PC-3 (cell line): ENCODE measurements at places on chromosomes 1 and 21.

DNA sequence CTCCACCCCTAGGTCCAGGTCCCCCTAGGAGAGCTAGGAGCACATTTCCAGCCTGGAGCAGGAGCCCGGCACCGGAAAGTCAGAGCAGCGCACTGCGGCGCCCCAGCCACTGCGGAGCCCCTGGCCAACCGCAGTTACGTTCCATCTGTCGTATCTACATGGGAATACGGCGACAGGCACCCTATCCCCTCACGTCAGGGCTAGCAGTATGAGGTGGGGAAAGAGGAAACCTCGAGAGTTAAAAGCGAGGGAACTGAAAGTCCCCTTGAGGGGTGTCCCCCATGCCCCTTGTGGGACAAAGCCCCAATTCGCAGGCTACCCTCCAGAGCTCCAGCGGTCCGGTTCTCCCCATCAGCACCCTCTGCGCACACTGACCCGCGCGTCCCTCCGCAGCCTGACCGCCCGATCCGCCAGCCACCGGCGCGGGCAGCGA lies 995 bp downstream of the COLGALT2 start:
- no peaks in the 10 kb centered on the region for H3K4me1 ChIP-seq
- DNase-seq: no peak
- H3K27ac ChIP-seq: no peak overlapping the region
- no peaks in the 10 kb centered on the region for H3K27me3 ChIP-seq

DNA sequence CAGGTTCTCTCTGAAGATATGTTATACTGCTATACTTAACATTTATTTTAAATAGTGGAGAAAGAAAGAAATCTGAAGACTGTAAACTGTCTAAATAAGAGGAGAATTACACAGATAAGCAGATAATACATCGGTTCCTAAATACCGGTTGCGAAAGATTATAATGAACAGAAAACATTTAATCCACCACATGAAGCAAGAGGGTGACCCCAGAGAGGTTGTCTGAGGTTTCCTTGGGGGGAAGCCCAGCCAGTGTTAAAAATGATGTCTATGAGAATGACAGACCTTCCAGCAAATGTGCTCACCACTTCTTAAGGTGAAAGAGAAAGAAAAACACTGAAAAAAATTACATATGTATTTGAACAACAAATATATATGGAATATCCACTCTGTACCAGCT lies 356.4 kb upstream of the KAZN start:
- H3K36me3 ChIP-seq: no peaks in the 10 kb centered on the region
- no peaks in the 10 kb centered on the region for H3K27me3 ChIP-seq
- H3K27ac ChIP-seq: no peak overlapping the region
- H3K4me1 ChIP-seq: no peaks in the 10 kb centered on the region
- DNase-seq: no peak

- no peak for DNase-seq
- H3K27me3 ChIP-seq: no peaks in the 10 kb centered on the region
- H3K36me3 ChIP-seq: no peaks in the 10 kb centered on the region
Measured at GRCh38 chr1:18899363-18900049, 2.8 kb downstream of the ALDH4A1 start.

DNA sequence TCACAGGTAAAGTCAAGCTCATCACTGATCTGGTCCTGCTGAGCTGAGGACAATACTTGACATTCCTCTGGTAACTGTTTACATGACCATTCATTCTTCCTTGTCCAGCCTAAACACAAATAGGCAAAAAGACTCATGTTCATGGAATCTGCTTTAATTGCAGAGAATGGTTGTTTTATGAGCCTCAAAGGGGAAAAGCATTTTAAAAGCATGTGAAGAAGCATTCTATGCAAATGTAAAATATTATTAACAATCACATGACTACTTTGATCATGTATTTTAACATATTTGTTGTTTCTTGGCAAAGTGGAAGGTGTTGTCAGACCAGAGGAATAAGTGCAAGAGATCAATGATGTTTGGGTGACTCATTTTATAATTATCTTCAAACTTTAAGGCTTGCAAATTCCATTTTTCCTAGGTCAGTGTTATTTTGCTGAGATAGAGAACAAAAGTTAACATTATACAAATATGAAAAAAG lies 133.7 kb downstream of the RUNX1 start:
- H3K27ac ChIP-seq: no peak overlapping the region
- H3K4me3 ChIP-seq: no peak overlapping the region
- no peaks in the 10 kb centered on the region for H3K27me3 ChIP-seq
- peak; percentile 57 for DNase-seq

- DNase-seq: no peak
- H3K4me1 ChIP-seq: no peaks in the 10 kb centered on the region
- no peaks in the 10 kb centered on the region for H3K36me3 ChIP-seq
- peaks cover 57% of the 10 kb centered on the region for H3K27me3 ChIP-seq
Measured at GRCh38 chr1:213649373-213649772, 338.4 kb upstream of the PROX1 start.

- H3K36me3 ChIP-seq: no peaks in the 10 kb centered on the region
- no peak overlapping the region for H3K4me3 ChIP-seq
- H3K27me3 ChIP-seq: no peaks in the 10 kb centered on the region
- DNase-seq: no peak
Measured at GRCh38 chr1:186878356-186878755, 49.6 kb downstream of the PLA2G4A start.

GRCh38 chr1:8870103-8870502 lies 8.4 kb downstream of the ENO1 start:
- H3K4me3 ChIP-seq: no peak overlapping the region
- DNase-seq: no peak
- peaks cover 87% of the 10 kb centered on the region for H3K36me3 ChIP-seq
- H3K27me3 ChIP-seq: no peaks in the 10 kb centered on the region

DNA sequence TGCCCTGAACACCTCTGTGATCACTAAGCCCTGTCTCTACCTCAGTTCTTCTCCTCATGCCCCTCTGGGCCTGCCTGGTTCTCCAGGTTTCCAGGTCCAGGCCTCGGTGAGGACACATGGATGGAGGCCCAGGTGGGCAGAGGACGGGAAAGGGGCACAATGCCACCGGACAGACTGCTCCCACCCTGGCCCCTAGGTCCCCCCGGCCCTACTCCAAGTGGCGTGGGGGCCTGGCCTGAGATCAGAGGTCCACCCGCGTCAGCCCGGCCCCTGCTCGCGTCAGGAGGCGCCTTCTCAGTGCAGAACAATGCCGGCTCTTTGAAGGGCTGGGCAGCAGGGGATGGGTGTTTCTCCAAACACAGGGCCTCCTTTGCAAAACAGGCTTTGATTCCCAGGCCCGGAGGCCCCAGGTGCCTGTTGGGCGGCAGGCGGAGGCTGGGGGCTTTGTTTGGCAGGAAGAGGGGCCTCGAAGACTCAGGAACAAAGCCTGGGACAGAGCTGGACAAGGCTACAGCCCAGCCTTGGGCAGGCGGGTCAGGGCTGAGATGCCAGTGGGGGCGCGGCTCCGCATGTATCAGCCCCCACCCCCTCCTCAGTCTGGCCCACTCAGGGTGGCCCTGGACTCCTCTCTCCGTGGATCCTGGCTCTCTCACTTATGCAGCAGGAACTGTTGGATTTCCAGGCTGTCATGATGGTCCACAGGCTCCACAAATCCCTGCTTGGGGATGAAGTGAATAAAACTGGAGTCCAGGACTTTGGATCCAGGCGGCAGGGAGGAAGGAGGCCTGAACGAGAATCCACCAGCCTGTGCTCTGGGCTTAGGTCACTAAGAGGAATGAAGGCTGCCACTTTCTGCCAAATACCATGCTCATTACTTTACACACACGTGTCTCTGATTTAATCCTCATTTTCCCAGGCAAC lies 77.4 kb upstream of the SLC2A1 start:
- H3K4me1 ChIP-seq: peaks cover 20% of the 10 kb centered on the region
- no peak overlapping the region for H3K4me3 ChIP-seq
- no peak for DNase-seq
- no peaks in the 10 kb centered on the region for H3K36me3 ChIP-seq
- H3K27ac ChIP-seq: no peak overlapping the region
- H3K27me3 ChIP-seq: no peaks in the 10 kb centered on the region

DNA sequence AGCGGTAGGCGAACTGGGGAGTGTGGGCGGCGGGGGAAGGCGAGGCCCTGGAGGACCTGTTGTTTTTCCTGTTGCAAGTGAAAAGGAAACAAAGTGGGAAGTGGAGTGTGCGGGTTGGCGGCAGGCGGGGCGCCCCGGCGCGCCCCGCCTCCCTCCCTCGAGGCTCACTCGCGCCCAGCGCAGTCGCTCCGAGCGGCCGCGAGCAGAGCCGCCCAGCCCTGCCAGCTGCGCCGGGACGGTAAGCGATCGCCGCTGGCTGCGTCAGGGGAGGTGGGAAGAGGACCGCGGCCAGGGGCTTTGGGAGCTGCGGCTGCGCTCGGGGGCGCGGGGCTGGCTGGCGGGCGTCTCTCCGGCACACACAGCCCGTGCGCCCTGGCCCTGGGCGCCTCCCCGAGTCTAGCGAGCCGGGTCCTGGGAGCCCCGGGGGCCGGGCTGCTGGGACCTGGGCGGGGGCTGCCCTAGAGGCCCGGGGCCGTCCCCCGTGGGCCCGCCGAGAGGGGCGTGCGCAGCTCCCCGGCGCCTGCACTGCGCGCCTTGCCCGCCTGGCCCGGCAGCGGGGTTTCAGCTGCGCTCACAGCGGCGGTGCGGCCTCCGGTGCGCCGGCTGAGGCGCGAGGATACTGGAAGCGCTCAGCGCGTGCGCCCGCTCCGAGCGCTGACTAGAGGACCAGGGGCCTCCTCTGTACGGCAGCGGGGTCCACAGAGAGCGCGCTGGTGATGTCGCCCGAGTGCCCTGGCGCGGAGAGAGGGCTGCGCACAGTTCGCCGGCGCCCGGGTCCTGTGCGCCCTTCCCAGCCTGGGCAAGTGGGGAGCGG lies at the start of gene PIK3CD:
TSS of gene PIK3CD (plus strand) at position 167 of the 814 bp plus-strand sequence. CDS start 58,725 bp downstream, outside the sequence.
- no peak within 1 kb of the TSS for H3K27ac ChIP-seq
- peak within 1 kb of the TSS; percentile 62 for H3K4me3 ChIP-seq
- DNase-seq: peak; percentile 12
- H3K4me1 ChIP-seq: no peaks in the 10 kb centered on the region

DNA sequence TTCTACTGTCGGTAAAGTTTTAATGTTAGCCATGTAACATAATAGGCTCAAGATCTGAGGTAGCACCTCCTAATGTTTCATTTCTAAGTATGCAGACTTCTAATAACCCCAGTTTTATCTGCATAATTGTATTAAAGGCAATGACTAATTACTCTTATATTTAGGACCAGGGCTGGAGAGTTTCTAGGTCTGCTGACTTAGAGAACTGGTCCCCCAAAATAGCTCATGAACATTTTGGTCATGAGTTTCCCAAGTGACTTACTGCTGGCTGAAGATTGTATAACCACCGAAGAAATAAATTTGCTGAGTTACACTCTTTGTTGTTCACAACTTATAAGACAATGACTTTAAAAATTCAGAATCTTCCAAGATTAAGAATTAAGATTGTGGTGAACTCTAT lies 197.8 kb upstream of the TNR start:
- H3K27ac ChIP-seq: no peak overlapping the region
- H3K4me3 ChIP-seq: no peak overlapping the region
- no peaks in the 10 kb centered on the region for H3K36me3 ChIP-seq
- DNase-seq: no peak

DNA sequence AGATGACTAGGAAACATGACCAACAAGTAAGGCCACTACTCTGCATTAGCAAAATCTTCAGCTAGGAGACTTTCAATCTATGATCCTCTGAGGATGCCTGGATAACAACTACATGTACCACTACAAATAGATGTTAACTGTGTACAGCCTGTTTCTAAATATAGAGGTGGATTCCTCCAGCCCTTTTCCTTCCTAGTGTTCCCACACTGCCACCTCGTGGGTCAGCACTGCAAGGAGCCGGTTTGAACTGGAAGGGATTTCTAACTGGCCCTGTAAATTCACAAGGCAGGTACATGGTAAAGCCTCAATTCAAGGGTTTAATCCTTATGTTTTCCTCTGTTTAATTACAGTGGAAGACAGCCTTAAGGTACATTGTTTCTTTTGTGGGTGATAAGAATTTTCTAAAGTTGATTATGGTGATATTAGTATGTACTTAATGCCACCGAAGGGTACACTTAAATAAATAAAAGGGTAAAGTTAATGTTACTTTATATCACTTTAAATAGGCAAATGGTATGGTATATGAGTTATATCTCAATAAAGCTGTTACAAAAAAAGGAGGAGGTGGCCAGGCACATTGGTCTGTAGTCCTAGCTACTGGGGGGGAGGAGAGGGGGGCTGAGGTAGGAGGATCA lies 14.4 kb downstream of the SMYD3 start:
- no peak overlapping the region for H3K4me3 ChIP-seq
- peak; percentile 83 for DNase-seq
- H3K27me3 ChIP-seq: no peaks in the 10 kb centered on the region
- no peaks in the 10 kb centered on the region for H3K4me1 ChIP-seq

DNA sequence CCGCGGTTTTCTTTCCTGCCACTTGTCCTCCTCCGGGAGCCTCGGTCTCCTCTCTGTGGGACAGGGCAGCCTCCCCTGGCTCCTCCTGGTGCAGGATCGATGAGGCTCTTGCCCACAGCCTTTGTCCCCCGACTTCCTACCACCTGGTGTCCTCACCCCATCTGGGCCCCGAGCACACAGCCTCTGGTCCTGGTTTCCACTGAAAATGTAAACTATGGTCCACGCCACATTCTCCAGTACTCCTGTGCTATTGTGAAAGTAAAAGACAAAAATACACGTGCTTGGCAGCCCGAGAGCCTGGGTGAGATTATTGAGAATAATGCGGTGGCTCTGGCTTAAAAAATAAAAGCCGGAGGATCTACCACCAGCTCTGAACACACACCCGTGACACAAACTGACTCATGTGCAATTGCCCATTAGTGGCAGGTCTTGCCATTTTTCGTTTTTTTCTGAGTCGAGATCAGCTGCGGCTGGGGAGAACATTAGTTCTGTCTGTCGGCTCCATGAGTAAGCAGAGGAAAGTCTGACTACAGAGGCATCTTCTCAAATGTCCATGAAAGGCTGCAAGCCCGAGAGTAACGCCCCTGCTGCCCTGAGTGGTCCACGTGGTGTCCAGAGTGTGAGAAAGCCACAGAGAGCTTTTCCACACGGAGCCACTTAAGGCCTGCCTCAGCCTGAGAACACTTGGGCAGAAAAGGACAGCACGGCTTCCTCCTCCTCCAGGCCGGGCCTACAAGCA lies 5.7 kb upstream of the COL6A2 start:
- no peaks in the 10 kb centered on the region for H3K36me3 ChIP-seq
- no peaks in the 10 kb centered on the region for H3K27me3 ChIP-seq
- peaks cover 4% of the 10 kb centered on the region; the same call in 1 of the 2 replicates for H3K4me1 ChIP-seq

DNA sequence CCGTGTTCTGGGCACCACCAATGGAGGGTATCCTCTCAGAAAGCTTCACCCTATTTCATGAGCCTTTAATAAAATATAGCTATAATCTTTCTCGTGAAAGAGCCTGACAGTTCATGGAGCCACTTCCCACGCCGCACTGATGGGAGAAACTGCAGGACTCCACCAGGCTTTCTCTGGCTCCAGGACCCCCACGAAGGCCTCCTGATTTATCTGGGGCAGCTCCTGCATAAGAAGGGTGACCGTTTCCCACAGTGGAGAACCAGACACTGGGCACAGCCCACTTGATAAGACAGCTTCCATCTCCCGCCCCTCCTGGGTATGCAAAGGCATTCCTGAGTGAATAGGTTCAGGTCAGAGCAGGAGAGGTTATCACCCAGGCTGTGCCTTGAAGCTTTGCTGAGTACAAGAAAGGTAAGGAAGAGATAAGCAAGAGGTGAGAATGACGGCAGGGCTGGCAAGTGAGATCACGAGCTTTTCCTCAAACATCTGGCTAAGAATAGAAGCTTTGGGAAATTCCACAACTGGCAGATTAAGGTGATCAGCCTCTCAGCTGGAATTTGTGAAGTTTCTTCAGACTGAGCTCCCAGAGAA lies 499.8 kb downstream of the KIF26B start:
- no peak for DNase-seq
- H3K27ac ChIP-seq: no peak overlapping the region
- no peaks in the 10 kb centered on the region for H3K36me3 ChIP-seq
- no peaks in the 10 kb centered on the region for H3K4me1 ChIP-seq
- H3K27me3 ChIP-seq: peaks cover 86% of the 10 kb centered on the region

- H3K36me3 ChIP-seq: peaks cover 16% of the 10 kb centered on the region; the same call in 1 of the 2 replicates
- peaks cover 56% of the 10 kb centered on the region for H3K4me1 ChIP-seq
- DNase-seq: peak; percentile 84
- no peaks in the 10 kb centered on the region for H3K27me3 ChIP-seq
- peak overlapping the region; percentile 86 for H3K4me3 ChIP-seq
- peak overlapping the region; percentile 99 for H3K27ac ChIP-seq
Measured at GRCh38 chr1:156750191-156750672, 1.2 kb downstream of the HDGF start.
